ENCODE measurements at places on chromosomes 12 and 14.

GRCh38 chr14:93107453-93107852 lies 8.3 kb downstream of the ITPK1 start:
- no peak for DNase-seq

DNA sequence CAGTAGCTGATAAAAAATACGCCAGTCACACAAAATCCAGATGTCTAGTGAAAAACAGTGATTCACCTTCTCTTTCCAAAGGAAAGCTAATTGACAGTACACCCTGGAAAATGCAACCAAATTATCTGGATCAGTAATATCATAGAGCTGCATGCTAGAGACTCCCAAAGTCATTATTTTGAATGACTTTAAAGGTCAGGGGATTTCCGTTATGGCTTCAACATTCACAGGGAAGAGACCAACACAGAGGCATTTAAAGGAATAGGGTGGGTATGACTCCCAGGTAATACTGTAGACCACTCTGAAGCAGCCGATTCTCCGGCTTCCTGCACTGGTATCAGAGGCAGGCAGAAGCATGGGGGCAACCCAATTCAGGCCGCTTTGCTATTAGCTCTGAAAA lies 190.4 kb downstream of the STXBP6 start:
- DNase-seq = no peak

DNA sequence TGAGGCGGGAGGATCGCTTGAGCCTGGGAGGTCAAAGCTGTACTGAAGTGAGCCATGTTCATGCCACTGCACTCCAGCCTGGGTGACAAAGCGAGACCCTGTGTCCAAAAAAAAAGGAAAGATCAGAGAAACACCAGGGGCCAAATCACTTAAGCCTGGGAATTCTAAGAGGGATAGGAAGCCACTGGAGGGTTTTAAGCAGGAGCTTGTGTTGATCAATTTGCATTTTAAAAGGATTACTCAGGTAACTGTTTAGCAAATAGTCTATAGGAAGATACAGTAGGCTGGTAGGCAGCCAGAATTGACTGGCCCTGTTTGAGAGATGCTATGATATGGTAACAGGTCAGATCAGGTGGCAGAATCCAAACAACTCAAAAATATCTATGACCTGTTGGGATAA lies 162.7 kb downstream of the SPTSSA start:
- no peak for DNase-seq

GRCh38 chr14:94120667-94121340 lies 8.6 kb downstream of the IFI27L2 start:
- no peak for DNase-seq

DNA sequence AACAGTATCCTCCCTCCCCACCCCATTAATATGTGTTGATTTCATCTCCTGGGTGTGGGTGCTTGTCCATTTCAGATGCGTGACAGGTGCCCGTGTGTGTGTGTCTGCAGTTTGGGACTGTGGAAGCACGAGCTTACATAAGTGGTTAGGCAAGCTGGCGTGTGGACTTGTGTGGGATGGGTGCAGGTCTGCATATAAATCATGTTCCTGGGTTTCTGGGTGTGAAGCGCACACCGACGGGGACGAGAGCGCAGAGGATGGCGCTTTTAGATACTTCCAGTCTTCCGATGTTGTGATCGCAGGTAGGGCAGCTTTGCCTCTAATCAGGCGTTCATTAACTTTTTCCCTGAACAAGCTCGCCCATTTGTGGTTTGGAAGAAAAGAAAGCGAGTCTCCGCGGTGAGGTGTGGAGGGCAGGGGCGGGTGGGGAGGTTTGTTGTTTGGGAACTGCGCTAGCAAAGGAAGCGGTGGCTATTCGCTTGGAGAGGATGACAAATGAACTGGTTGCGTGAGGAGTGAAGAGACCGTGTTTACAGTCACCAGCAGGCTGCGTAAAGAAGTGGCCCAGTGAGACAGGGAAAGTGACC lies 865 bp downstream of the RGS6 start:
- DNase-seq = no peak

- DNase-seq = no peak
Observed at GRCh38 chr12:120735181-120735580, 9.6 kb downstream of the ACADS start.
